Calu3 (cell line): ENCODE measurements at places on chromosomes 2 and 18. TPM values are rescaled to one million over a fixed set of nuclear protein-coding genes. Genes with fewer than 3 reads are reported as not detected.

C2orf66 gene
- total RNA-seq, result 0.35 and 0.37 TPM in 2 replicates

PLA2R1 gene
- total RNA-seq, result 5.1 and 5.8 TPM in 2 replicates

EHD3 gene
- 1.7 and 2.2 TPM in 2 replicates for total RNA-seq

DNA sequence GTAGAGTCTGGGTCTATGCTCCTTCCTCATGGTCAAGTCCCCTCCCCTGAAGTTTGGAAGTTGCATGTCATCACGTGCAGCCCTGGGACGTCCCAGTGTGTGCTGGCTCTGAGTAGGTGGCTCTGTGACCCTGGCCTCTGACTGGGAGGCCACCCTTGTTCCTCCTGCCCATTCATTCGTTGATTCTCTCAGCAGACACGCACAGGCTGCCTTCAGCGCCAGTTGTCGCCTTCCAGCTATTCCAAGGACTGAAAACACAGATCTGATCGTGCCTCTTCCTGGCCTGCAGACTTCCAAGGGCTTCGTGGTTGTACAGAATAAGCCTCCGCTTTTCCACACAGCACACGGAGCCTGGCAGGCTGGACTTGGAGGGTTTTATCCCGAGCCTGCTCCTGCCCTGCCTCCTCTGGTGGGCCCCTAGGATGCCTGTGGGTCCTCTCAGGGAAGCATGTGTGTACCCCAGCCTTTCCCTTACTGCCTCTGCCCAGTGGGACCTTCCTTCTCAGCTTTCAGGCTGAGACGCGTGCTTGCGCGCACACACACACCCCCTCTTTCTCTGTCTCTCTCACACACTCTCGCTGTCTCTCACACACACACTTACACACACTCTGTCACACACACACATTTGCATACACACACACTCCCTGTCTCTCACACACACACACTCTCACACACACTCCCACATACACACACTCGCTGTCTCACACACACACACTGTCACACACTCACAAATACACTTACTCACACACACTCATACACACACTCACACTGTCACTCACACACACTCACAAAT is 17.7 kb downstream of the SH3BP4 start:
- H3K4me3 ChIP-seq, result no peak overlapping the region
- H3K27me3 ChIP-seq, result no peaks in the 10 kb centered on the region
- DNase-seq, result no peak
- peaks cover 39% of the 10 kb centered on the region for H3K4me1 ChIP-seq
- H3K36me3 ChIP-seq, result no peaks in the 10 kb centered on the region

DNA sequence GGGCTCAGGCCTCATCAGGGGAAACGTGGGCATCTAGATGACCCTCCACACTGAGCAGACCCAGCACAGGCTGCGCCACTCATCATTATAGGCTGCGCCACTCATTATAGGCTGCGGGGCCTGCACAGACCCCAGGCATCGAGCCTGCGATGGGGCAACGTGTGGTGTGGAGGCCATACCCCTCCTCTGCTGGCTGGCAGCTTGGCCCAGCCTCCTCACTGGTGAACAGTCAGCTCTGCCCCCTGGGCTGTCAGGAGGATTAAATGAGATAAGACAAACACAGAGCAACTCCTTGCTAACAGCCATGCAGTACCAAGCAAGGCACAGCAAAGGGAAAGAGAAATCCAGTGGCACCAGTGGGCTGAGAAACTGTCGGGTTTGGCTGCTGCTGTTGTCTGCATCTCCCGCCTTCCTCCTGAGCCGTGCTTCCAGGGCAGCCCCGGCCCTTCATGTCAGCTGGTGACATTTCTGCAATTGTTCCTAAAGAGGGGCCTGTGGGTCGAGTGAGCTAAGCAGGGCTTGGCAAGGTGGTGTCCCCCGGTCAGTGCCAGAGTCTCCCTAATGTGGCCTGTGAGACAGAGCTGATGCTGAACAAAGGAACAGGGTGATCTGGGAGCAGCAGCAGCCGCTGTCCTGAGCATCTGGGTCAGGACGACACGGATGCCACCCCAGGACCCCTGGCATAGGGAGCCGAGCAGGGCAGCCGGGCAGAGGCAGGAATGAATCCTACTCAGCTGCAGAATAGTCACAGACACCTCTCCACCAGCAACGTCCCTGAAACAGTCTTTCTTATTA is 48.7 kb downstream of the RRM2 start:
- no peak overlapping the region for H3K27ac ChIP-seq
- no peak for DNase-seq
- H3K36me3 ChIP-seq, result no peaks in the 10 kb centered on the region
- peaks cover 8% of the 10 kb centered on the region for H3K4me1 ChIP-seq
- no peak overlapping the region for H3K4me3 ChIP-seq
- no peaks in the 10 kb centered on the region for H3K27me3 ChIP-seq
